ENCODE measurements at places on chromosomes 5 and 9.
A peak's percentile ranks its signal among the peaks of the same experiment; 100 is the strongest.

DNA sequence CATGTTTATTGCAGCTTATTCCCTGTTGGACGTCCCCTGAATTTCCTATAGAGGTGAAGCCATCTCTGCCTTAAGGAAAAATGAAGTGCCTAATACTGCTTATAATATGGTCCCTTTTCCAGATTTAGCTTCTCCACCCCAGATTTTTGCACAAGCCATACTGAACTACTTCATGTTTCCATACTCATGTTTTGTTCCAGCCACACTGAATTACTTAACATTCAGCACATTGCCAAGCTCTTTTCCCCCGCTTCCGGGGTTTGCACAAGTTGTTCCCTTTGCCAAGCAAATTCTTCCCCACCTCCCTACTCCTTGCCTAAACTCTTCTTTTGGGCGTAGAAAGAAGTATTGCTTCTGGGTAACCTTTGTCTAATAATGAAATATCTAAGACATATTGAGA is 1.7 kb upstream of the CNTRL start:
- no peak for DNase-seq

DNA sequence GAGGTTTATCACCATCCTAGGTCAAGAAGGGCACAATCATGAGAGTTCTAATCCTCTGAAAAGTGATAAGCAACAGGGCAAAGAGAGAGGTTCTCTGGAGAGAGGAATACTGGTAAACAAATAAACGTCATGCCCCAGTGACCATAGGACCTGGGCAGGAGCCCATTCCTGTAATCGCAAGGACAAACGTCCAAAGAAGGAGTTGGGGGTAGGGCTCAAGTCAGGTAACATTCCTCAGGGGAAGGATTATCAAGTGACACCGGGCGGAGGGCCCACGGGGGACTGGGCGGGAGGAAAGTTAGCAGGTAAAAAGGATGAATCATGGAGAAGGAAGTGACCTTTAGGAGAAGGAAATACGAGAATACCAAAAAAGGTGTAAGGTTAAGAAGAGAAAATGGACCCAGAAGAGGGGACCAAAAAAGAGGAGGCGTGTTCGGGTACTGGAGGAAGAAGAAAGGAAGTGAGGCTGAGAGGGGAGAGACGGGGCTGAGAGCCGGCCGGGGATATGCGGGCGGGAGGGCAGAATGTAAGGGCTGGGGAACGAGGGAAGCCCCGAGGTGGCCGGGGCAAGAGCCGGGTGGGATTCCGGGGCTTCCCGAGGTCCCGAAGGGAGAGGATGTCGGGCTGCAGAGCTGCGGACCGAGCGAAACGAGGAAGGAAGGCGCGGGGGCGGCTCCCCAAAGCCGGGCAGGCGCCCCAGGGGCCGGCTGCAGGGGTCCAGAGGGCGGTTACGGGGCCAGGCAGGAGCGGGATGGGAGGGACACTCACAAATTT is 583 bp downstream of the DIAPH1 start:
- DNase-seq: peak; percentile 60

DNA sequence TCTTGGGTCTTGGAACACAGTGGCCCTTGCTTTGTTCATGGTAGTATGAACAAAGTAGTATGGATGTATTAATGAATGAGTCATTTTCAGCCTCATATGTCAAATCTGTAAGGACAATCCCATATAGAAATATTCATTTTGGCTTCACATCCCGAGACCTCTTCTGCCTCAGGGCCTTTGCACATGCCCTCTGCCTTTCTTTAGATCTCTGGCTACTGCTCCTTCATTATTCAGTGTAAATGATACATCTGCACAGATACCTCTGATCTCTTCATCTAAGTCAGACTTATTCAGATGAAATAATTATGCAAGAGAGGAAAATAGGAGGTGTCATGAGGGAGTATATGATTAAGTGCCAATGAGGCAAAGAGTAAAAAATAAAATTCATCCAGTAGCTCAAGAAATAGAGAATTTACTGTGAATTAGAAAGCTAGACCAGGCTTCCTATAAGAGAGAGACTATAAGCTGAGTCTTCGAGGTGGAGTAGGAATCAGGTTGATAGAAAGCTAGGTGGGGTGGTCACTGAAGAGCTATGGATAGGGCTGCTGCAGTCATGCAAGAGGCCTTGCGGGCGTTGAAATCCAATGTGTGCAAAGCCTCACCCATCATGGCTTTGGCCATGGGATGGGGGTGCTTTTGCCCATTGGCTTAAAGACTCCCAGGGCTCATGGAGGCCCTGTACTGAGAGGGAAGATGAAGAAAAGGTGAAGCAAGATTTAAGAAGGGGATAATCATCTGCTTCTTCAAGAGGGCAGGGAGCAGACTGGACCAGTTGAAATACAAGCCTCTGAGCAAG is 3.7 kb upstream of the TTLL11 start:
- DNase-seq: no peak

GRCh38 chr9:27212621-27213020 is 84.3 kb downstream of the EQTN start:
- DNase-seq: no peak

- DNase-seq: no peak
Observed at GRCh38 chr5:73921741-73922140, 295.7 kb downstream of the ARHGEF28 start.

DNA sequence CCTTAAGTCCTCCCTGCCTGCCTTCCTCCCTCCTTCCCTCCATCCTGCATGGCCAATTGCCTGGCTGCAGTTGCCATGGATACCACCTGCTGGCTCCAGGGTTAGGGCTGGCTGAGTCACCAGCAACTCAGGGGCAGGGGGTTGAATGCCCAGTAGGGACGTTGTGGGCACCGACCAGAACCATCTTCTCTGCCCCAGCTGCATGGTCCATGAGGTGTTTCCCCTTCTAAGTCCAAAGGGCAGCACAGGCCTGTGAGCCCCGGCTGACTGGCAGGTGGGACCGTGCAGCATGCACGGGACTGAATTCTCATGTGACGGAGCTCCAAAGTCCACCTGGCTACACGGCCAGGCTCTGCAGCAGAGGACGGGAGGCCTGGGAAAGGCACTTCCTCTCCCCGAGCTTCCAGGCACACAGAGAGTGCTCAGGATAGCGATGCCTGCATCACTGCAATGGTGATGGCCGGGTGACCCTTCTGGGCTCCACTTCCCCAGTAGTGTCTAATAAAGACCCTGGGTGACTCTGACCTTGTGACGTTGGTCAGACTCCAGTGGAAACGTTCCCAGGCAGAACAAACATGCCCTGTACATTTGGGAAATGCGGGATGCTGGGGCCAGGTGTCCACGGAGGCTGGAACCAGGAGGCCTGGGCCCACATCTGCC is 5.7 kb downstream of the ASS1 start:
- no peak for DNase-seq

GRCh38 chr9:135075234-135076142 is 12.0 kb upstream of the OLFM1 start:
- DNase-seq: no peak

GRCh38 chr9:94302426-94302825 is 26.0 kb downstream of the NUTM2F start:
- no peak for DNase-seq

DNA sequence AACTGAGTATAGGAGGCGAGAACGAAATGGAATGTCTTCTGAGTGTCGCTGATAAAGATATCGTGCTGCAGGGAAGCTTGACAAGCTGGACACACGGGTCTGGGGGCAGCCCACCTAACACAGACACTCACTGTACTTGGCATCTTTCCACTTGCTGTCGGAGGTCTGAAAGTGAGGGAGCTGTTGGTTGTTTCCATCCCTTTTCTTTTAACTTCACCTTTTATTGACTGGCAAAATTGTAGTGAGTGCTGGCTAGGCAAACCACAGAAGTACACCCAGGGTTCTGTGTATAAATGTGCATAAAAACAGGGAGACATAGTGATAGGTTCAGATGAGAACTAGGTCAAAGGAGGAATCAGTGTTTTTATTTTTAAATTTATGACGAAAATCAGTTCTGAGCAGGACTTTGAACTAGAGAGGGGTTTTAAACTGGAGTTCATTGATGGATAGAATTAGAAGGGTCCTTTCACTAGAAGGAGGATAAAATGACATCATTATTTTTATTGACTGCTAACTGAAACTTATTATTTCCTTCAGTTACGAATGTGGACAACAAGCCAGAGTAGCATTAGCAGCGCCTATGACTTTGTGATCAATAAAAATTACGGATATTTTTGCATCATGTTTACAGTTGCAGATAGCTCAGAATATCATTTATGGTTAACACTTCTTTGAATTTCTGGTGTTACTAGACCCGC is 817 bp downstream of the GAPVD1 start:
- no peak for DNase-seq

DNA sequence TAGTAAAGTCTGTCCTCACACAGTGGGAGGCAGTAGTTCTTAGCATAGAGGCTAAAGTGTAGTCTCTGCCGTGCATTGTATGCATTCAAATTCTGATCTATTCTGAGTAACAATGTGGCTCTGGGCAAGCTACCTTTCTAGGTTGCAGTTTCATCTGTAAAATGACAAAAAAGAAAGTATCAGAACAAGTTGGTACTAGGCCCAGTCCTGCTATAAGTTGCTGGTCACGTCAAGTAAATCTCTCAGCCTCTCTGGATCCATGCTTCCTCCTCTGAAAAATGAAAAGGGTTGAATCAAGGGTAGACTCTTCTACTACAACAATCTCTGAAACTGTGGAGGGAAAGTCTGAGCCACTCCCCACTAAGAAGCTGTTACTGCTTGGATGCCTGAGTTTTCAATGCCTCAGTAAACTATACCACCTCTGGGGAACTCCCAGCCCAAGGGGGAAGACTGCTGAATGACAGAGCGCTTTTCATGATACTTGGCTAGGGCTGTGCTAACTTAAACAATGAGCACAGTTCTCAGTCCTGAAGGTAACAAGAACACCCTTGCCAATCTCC is 34.5 kb upstream of the SPARC start:
- no peak for DNase-seq

DNA sequence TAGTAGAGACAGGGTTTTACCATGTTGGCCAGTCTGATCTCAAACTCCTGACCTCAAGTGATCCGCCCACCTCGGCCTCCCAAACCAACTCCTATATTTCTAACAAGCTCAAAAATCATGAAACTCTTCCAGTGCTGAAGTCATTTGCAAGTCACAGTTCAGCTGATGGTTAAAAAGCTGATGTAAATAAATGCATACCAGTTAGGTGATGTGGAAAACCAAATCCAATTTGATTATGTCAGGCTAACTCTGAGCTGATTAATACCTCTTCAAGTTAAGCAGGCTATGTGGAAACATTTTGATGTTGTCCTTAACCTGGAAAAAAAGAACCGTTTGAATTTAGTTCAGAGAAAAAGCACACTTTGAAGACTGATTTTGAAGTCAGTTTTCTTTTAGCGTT is 51.0 kb downstream of the TMEM252 start:
- no peak for DNase-seq

GRCh38 chr5:144598451-144599068 is 427.9 kb downstream of the KCTD16 start:
- DNase-seq: no peak

DNA sequence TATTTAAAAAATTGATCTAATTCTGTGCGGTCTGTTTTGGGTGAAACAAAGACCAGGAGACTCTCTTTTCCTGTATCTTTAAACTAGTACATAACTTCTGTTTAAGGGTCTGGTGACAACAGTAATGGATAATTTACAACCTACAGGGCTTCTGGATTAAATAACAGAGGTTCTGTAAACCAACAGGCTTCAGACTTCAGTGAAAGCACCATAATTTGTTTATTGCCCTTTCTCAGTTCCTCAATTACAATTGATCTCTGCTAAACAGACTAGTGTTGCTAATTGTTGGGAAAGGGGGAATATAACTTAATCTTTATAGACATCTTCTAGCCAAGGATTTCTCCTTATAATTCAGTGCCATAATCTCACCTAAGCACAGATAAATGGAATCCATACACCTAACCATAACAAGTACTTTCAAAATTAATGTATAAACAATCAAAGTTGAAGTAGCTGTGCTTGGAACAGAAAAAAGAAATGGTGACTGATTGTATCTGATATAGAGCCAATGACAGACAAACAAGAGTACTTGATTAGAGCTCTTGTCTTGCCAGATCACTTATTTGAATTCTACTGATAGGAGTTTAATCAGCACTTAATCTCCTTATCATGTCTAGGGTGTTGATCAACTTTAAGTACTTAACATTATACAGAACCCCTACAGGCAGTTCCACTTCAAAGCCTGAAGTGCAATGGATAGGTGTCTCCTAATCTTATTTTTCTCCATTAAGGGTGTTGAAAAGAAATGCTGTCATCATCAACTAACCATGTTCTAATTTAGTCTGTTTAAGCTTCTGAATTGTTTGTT is 536.0 kb downstream of the NR2F1-AS1 start:
- no peak for DNase-seq

DNA sequence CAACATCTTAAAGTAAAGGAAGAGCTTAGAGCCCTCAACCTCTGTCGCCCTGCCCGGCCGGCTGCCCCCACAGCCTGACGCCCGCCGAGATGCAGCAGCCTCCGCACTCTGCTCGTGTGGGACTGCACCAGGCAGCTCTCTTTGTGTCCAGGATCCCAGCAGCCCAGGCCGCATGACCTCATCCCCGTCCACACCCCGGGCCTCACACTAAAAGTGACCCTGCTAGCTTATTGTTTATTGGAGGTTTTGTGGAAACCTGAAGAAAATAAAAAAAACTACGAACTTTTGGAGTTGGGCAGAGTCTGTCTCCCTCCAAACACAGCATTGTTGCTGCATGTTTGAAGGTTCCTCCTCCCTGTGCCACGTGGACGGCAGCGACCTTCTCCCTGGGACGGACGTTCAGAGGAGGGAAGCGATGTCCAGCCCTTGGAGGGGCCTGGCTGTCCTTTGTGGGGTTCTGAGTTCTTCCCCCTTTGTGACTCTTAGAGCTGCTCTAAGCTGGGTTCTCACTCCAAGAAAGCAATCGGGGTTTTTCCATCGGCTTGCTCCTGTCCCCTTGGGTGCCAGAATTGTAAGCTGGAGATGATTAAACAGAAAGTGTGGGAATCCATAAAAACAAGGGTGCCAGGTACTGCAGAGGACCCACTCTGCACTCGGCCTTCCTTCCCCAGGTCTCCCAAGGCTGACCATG is 103.5 kb upstream of the COL5A1 start:
- DNase-seq: no peak

- no peak for DNase-seq
Observed at GRCh38 chr9:133144904-133145851, 18.5 kb downstream of the GBGT1 start.

DNA sequence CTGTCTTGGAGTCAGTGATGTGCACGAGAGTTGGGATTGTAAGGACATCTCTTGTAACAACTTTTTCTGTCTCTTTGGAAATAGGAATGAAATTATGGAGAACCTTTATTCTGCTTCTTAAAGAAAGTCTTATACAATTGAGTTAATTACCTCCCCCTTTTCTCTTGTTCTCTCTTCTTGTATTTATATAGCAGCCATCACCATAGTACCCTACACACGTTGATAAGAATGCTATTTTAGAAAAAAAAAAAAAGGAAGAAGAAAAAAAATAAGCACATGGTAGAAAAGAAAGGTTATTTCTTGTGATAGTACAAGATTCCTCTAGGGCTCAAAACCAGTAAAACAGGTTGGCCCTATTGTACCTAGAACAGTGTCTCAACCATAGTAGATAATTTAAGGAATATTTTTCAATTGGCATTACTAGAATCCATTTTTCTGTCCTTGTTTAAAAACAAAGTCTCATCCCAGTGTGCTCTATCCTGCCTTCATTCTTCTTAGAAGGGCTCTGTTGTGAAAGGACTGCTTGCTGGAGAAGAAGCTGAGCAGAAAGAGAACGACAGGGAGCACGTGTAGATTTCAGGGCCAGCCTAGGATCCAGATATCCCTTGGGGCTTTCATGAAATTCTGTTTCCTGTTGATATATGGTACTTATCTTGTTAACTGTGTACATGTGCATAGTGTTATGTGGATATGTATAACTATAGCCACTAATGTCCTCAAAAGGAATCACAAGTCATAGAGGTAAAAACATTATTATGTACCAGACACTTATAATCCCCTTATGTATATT is 392.3 kb upstream of the MEF2C start:
- DNase-seq: no peak

- DNase-seq: no peak
Observed at GRCh38 chr9:74963056-74963455, 10.3 kb upstream of the C9orf40 start.

Data from stimulated activated CD4-positive, alpha-beta T cell treated with anti-CD3 and anti-CD28 coated beads, Interleukin-4, amount 100 ng/mL, for 1 hour (primary cell).